ENCODE measurements at places on chromosomes 1 and 21.

DNA sequence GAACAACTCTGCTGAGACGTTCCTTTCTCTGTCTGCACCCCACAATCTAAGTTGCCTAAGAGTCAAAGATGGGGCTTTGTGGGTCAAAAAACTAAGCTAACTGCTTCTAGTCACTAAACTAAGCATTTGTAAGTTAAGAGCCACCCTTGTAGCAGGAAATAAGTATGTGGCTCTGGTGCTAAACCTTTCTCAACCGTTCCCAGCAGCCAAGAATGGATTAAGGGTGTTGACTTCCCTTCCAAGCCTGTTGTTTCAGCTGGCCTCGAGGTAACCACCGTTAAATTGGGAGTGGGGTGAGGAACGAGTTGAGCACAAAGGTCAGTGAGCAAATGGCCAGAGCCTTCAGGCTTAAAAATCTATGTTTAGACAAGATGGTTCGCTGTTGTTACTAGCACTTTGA is 169.1 kb downstream of the TRIM33 start:
- no peak for DNase-seq

DNA sequence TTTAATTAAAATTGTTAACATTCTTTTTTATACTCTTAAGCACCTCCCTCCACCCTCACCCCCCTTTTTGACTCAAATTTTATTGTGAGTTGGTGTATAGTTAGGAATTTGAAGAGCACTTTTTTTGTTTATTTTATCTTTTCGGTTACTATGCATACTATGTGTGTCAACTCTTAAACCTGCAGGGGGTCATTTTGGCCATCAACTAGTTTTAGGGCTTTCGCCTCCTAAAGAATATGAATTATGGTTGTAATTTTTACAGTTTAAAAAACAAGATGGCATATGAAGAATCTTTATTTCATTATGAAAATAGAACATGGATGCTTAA is 9.7 kb downstream of the BACH1 start:
- DNase-seq: no peak

- no peak for DNase-seq
These were observed 2.6 kb downstream of the KRTAP10-6 start for GRCh38 chr21:44589586-44590305.

GRCh38 chr1:213828867-213829266 is 158.9 kb upstream of the PROX1 start:
- DNase-seq: no peak

DNA sequence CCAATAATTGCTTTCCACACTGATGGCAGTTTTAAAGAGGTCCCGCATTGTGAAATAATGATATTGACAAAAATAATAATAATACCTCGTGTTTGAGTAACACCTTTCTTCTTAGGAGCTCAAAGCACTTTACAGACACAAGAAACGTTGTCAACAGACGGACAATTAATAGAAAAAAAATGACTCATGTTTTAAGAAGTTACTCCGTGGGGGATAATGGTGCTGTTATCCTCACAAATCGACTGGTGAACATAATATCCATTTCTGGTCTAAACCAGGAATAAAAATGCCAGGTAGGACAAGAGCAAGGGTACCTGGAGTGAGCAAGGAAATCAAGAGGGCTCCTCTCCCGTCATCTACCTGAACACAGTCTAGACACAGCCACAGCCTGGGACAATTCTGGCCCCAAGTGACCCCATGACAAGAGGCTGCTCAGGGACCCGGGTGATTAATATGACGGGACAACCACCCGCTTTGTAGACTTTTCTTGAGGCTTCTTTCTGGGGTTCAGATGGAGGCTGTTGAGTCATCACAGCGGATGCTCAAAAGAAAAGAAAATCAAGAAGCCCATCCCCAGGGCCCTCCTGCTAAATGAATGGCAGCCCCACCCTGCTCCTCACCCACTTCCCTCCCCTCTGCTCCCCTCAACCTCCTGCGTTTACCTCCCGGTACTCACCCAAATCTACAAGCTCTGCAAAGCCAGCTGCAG is 146.2 kb upstream of the IRF2BP2 start:
- no peak for DNase-seq

- DNase-seq: no peak
These were observed 24.9 kb downstream of the USP25 start for GRCh38 chr21:15754640-15755039.

DNA sequence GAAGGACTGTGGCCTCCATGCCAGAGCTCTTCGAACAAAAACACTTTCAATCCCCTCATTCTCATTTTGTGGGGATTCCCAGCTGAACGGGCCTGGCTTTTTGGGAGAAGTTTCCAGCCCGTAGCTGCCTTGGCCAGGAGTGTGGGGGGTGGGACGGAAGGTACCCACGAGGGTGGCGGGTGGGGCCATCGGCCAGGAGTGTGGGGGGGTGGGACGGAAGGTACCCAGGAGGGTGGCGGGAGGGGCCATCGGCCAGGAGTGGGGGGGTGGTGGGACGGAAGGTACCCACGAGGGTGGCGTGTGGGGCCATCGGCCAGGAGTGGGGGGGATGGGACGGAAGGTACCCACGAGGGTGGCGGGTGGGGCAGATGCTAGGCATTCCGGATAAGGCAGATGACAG is 71.7 kb upstream of the ZBTB18 start:
- DNase-seq: no peak

- no peak for DNase-seq
These were observed 138.3 kb downstream of the TTLL7 start for GRCh38 chr1:83860490-83861221.

DNA sequence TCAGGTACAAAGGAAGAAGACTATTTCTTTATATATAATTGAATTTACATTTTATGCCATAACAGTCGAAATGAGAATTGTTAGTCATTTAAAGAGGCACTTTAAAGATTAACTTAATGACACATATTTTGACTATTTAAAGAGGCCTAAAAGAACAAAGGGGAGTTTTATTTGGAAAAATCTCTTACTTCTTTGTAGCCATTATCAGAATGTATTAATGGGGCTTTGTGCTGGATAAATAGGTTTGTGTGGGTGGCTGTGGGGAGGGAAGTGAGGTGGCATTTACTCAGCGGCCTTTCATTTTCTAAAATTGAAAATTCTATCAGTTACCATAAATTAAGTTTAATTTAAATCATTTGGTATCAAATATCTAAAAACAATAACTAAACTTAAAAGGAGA is 462.2 kb upstream of the CXADR start:
- no peak for DNase-seq

DNA sequence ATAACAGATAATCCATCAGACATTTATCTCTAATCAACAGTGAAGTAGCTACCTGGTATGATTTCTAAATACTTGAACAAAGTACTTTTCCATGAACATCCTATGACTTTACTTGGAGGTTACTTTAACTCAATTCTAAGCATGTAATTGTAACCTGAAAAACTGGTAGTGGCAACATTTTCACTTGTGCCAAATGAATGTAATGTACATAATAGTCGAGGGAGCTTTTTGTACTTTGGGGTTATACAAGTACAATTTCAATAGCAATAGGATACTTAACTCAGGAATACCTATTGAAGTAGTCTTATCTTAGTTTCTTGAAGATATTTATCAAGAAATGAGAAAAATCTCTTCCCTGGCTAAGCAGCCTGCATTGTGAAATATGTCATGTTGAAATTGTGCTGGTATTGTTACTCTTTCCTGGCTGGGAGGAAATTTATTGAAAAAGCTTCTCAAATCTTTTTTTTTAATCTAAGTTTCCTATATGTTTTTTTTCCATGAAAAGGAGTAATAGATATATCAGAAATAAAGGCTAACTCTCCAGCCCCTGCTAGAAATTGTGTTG is 33.7 kb upstream of the CACYBP start:
- no peak for DNase-seq

DNA sequence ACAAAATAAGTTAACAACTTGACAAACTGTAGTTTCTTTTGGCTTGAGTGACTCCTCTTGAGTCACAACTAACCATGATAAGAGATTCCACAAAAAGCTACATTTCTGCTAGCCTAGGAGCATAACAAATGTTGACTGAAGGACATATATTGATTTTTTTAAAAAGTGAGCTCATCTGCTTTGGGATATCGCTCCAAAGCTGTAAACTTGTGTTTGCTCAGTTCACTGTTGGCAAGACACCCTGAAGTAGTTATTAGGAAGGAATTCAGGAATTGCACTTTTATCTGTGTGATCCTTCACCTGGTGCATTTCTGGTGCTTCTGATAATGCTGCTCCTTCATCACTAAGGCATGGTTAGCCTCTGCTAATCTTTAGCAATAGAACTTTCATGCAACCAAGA is 23.7 kb downstream of the RWDD3 start:
- DNase-seq: no peak

GRCh38 chr1:161094481-161094880 is 3.7 kb upstream of the KLHDC9 start:
- DNase-seq: no peak

GRCh38 chr1:32770221-32770731 is 46.9 kb downstream of the YARS1 start:
- DNase-seq: no peak

- DNase-seq: no peak
These were observed 51.0 kb downstream of the SGIP1 start for GRCh38 chr1:66585002-66585401.

GRCh38 chr1:32066489-32066873 is 6.3 kb upstream of the TMEM39B start:
- DNase-seq: peak; percentile 64

DNA sequence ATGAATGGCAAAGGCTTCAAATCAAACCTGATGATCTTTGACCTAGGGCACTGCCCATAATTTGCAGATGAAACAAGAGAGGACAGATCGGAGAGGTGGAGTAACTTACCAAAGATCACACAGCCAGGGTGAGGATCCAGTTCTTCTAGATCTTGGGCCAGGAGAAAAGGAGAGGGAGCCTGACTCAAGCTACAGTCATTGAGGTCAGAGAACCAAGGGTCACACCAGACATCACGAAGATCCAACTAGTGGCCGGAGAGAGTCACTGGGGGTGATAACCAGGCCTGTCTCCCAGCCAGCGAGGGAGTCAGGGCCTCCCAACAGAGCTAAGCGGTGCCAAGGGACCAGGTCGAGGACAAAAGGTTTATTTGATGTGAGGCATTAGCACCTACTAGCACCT is 115.0 kb downstream of the RIPK4 start:
- no peak for DNase-seq

DNA sequence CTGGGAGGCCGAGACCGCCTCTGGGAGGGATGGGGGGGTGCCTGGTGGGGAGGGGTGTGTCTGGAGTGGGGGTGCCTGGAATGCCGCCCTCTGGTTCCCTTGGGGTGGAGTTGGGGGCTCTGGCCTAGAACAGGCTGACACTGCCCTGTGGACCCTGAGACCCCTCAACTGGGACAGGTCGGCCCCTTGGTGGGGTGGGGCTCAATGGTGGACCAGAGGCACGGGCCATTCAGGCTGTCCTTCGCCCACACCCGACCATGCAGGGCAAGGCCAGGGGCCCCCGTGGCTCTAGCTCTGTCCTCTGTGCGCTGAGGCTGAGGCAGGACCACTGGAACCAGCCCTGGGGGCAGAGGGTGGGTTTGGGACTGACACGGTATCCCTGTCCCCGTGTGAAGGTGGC is 14.7 kb downstream of the PFKL start:
- no peak for DNase-seq

- DNase-seq: no peak
These were observed 36.9 kb upstream of the NEK7 start for GRCh38 chr1:198119906-198120305.

GRCh38 chr1:12372180-12372579 is 142.3 kb downstream of the VPS13D start:
- DNase-seq: no peak

- DNase-seq: no peak
These were observed 42.4 kb downstream of the PATJ start for GRCh38 chr1:61784726-61785125.

- peak; percentile 78 for DNase-seq
These were observed 126.9 kb downstream of the RNF220 start for GRCh38 chr1:44531785-44532566.

DNA sequence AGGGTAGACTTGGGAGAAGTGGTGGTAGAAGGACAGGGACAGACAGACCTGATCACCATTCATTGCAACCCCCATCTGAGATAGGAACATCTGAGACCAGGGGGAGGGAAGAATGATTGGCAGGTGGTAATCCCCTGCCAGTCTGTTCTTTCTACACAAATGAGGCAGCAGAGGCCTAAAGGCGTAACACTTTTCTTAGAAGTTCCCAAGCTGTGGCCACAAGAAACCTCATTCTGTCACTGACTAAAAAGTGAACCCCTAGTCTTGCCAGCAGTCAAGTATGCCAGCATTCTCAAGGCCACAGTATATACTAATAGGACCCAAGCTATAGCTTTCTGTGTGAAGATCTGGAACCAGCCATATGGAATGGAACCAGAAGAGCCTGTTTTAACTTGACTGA is 638.0 kb downstream of the KCNT2 start:
- no peak for DNase-seq

GRCh38 chr21:36694593-36695282 is 4.2 kb upstream of the SIM2 start:
- DNase-seq: no peak

DNA sequence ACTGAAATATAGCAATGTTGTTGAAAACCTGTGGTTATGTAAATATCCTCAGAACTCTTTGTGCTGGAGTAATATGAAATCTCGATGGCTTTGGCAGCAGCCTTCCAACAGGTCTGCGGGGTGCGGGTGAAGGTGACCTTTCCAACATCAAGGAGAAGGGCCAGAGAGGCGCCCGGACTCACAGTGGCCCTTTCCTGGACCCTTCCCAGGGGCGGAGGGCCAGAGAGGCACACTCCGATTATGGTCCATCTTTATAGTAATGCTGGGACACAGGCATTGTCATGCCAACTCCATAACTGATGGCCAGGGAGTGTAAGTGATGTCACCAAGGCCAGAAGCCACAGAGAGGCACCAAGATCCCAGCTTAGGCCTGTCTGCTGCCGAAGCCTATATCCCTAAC is 18.1 kb downstream of the SLC37A1 start:
- DNase-seq: no peak

DNA sequence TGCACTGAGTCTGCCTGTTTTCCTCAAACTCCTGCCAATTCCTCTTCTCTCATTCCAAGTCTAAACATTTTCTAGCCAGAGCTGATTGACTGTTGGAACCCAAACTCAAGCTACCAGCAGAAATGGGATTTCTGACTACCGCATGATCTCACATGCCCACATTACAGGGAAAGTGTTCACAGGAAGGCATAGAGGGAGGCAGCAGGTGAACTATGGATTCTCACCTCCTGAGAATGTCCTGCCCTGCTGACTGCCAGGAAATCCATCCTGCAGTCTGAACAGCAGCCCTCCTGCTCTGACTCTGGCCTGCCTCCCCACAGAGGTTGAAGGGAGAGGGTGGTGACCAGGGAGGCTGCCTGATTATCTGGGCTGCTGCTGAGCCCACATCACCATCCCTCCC is 22.5 kb downstream of the IQGAP3 start:
- DNase-seq: no peak

- peak; percentile 39 for DNase-seq
These were observed 109.5 kb upstream of the SIM2 start for GRCh38 chr21:36589352-36589971.

- DNase-seq: no peak
These were observed 7.5 kb upstream of the PTPN7 start for GRCh38 chr1:202167708-202168415.
